ENCODE measurements at places on chromosomes 3 and 15. TPM values are rescaled to one million over a fixed set of nuclear protein-coding genes. Genes with fewer than 3 reads are reported as not detected.

DNA sequence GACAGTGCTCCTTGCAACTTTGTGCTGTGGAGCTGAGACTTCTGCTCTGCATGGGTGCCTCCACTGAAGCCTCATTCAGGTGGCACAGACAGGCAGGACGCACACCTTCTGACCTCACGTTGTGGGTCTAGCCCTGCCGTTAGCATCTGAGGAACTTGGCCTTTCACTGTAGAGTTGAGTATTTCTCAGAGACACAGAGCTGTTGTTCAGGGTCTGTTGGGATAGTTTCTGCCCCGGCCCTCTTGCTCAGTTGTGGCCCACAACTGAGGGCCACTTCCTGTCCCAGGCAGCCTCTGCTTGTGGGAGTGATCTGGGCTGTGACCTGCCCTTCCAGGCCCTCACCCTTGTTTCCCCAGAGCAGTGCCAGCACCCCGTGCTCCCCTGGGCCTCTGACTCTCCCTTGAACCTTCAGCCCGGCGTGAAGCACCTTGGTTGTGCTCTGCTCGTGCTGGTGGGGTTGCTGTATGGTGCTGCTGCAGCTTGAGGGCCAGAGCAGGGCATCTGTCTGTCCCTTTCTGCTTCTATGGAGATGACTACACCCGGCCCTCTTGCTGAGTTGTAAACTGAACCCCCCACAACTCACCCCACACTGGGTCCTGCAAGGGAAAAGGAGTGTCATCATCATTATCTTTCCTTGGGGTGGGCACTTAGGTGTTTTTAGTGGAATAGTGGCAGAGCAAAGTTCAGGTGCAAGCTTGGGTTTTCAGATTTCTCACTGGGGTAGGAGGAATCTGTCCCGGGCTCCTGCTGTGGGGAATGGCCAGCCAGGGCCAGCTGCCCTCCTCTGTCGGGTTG, 11.7 kb downstream of the BAHD1 start:
- DNase-seq = no peak

- DNase-seq = no peak
Observed at GRCh38 chr15:47405365-47406162, 311.7 kb upstream of the SEMA6D start.

- DNase-seq = no peak
Observed at GRCh38 chr3:129018751-129019150, 17.6 kb downstream of the EFCC1 start.

DNA sequence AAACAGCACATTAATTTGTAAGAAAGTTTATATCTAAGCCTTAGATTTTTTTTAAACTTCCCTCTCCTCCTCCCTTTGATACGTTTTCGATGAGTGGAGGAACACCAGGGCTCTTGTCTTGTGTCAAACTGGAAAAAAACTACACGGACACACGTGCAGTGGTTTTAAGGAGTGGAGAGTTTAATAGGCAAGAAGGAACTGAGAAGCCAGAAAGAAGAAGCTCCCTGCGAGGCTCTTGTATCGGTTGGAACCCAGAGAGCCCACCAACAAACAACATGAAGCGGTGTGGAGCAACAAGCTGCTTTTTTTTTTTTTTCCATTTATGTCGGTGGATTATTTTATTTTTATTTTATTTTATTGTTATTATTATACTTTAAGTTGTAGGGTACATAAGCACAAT, 18.6 kb downstream of the NDUFB4 start:
- DNase-seq = no peak

GRCh38 chr3:122510878-122511535, 3.7 kb downstream of the KPNA1 start:
- peak; percentile 22 for DNase-seq

Gene KLHL6
- not detected for total RNA-seq

Gene MFGE8
- 217 TPM for total RNA-seq

All from fibroblast of the aortic adventitia (primary cell).